NCI-H1105 treated with DMSO at 0.1 percent for 48 hours (cell line): ENCODE measurements at places on chromosomes 16 and 17.

DNA sequence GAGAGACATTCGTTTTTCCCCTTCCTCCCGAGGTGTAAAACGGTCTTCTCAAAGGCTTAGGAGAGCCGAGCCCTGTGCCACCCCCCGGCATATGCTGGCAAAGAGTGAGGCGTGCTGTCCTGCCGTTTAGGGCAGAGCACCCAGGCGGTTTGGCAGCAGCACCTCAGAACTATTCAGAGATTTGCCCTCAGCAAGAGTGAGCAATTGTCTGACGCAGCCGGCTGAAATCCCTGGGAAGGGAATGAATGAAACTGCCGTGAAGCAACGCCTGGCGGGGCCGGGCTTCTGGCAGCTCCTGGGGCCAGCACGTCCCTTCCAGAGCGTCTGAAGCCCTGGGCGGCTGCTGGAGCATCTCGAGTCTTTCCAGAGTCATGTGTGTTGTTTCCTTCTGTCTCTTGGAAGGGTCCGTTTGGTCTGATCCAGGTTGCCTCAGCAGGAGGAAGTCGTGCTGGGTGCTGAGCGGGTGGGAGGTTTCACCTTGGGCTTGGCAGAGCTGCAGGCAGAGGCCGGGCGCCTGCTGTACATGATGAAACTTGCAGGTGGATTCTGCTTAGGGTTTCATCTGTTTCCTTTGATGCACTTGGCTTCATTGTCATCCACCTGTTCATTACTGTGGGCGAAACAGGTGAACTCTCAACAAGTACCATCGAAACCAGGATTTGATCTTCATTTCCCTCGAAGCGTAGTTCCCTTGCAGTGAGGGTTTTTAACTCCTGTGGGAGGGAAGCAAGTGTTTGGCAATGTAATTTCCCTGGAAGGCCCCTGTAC lies 35.4 kb downstream of the TBCD start:
- DNase-seq: peak; percentile 82

GRCh38 chr16:86044241-86044671 lies 145.3 kb downstream of the IRF8 start:
- DNase-seq: no peak

DNA sequence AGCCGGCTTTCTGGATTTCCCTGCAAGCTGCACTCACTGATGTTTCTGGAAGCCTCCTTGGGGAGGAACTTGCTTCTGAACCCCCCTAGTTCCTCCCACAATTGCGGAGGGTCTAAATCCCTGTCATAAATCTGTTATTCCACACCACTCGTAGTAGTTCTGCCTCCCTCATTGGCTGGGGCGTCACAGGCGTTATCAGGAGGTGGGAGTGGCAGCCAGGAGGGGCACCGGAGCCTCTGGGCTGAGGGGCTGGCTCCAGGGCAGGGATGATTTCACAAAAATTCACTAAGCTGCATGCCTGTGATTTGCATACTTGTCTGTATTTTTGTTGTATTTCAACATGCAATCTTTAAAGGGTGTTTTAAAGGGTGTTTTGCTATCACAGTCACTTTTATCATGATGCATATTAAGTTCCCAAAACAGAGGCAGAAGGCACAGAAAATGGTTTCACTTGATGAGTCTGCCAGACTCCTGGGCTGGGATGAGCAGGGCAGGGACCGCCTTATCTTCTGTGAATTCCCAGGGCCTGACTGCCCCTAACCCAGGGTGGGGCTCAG lies 176.2 kb upstream of the FOXF1 start:
- DNase-seq: no peak

- DNase-seq: no peak
Observed at GRCh38 chr17:38324141-38324697, 19.5 kb downstream of the GPR179 start.

DNA sequence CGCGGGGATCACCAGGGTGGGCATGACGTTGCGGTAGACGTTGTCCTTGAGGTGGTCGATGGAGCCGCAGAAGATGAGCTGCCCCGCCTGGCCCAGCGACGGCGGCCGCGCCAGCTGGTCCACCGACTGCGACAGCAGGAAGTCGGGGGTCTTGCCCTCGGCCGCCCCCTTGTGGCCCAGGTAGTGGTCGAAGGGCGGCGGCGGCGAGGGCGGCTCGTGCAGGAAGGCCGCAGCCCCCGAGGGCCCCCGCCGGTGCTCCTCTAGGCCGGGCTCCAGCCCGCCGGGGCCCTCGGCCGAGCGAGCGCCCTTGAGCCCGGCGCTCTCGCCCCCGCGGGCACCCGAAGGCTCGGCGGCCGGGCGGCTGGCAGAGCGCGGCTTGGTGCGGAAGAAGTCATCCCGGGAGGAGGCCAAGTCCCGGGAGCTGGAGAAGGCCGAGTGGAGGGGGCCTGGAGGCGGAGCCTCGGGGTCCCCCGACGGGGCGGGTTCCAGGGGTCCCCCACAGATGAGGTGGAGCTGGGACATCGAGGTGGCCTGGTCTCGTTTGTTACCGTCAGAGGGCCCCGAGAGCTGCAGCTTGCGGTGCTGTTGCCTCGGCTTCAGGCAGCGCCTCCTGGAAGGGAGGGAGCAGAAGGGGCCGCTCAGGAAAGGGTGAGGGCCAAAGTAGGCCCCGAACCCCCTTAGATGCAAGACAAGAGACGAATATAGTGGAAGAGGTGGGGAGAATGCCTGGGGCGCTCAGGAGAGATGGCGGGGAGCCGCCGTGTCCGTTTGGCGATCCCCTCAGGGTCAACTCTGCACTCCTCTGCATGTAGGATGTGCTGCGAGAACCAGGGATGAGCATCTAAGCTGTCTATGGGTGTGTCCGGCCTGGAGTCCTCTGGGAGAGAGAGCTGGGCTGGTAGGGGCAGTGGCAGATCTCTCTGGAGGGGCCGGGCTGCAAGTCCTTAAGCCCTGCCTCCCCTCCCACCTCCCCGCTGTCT lies 8.8 kb downstream of the FAM171A2 start:
- peak; percentile 14 for DNase-seq

DNA sequence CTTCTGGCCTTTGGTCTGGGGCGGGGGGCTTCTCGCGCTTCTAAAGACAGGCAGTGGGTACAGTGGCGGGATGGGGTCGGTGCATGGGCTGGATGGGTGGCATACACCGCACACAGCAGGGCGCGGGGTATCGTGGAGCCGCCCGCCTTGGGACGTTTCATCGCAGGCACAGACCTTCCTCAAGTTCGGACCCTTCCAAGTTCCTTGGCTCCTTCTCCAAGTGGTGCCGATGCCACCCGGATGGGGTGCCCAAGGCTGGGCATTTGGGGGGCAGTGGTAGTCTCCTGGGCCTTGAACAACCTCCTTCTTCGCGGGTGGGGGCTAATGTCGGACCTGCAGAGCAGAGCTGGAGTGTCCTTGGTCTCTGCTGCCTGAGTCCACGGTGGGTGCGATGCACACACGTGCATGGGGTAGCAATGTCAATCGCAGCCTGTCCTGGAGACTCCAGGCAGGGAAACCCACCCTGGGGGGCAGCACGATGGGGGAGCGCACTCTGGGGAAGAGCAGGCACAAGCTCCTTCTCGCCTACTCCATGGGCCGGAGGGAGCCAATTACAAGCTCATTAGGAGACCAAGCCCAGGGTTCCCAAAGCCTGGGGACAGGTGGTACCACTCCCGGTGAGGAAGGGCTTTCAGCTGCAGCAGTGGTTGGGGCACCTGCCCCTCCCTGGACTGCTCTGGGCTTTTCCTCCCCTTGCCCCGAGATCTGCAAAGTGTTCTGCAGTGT lies 686 bp upstream of the MTSS2 start:
- DNase-seq: no peak

DNA sequence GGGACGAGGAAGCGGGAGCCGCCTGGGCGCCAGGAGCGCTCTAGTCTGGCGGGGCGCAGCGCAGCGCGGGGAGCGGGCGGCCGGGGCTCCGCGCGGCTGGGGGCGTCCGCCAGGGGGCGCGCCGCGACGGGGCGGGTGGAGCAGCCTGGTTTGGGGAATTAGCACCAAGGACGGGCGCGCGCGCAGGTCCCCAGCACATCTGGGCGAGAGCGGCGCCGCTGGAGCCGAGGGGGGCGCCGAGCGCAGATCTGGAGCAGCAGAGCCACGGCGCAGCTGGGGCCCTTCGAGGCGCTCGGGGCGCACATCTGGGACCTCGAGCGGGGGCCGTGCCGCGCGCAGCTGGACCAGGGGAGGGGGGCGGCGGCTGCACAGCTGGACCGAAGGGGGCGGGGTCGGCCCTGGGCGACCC lies at the start of gene NXPH3:
Gene NXPH3, plus strand, starts transcription at position 193 of the 409 bp plus-strand sequence. CDS start 349 bp downstream, outside the sequence.
- DNase-seq: peak; percentile 46

GRCh38 chr17:9389111-9389527 lies 186.5 kb downstream of the STX8 start:
- DNase-seq: no peak

DNA sequence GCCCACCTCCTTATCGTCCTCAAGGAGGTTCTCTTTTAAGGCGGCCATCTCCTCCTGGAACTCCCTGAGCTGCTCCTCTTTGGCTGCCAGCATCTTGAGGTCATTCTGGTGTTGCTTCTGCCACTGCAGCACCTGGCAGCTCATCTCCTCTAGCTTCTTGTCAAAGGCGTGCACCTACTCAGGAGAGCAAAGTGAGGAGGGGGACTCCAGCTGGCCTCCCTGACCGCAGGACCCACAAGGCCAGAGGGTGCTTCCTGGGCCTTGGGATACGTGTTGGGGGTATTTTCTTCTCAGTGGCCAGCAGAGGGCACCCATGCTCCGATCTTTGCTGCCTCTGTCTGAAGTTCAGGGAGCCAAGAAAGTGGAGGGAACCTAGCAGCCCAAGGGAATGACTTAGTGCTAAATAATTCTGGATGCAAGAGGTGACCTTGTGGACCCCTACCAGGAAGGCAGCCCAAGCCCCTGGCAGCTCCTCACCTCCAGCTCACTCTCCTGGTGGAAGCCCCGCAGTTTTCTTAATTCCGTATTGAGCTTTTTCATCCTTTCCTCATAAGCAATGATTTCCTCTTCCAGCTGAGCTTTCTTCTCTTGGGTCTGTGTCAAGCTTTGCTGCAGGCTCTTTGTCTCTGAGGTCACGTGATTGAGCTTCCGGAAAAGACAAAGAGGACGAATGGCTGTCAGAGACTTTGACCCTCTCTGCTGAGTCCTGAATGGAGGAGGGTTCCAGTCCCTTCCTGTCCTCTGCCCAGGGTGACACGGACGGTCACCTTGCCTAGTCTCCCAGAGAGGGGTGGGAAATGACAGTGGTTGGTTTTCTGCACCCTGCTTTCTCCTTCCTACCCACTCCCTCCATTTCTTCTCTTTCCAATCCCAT lies 31.4 kb downstream of the DHX38 start:
- peak; percentile 51 for DNase-seq

GRCh38 chr16:87033541-87034300 lies 283.5 kb downstream of the C16orf95 start:
- DNase-seq: no peak

DNA sequence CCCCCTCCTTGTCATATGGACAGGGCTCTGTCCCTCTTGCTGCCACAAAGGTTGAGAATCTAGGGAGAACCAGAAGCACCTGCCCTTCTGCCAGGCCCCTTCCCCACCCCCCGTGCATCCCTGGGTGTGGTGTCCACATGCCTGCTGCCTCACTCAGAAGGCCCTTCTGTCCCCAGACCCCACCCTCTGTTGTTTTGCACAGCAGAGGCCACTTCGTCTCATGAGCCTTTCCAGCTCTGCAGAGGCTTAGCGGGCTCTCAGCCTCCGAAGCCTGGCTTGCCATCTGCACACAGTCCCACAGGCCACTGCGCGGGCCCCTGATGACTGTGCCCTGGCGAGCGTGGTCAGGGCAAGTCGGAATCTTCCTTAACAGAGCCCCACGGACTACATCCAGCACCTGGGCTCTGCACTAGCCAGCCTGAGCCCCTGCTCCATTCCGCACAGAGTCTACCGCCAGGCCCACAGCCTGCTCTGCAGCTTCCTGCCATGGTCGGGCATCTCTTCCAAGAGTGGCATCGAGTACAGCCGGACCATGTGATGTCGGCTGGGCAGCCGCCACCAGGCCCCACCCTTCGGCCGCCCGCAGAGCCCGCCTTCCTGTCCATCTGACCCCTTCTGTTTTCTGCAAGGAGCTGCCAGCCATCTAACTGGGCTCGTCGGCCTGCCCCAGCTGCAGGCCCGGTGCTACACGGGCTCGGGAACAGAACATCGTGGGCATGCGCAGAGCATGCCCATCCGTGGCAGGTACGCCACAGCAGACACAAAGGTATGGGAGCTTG lies 10.8 kb downstream of the C16orf90 start:
- DNase-seq: no peak

GRCh38 chr16:79849119-79849518 lies 248.6 kb upstream of the MAF start:
- DNase-seq: no peak

DNA sequence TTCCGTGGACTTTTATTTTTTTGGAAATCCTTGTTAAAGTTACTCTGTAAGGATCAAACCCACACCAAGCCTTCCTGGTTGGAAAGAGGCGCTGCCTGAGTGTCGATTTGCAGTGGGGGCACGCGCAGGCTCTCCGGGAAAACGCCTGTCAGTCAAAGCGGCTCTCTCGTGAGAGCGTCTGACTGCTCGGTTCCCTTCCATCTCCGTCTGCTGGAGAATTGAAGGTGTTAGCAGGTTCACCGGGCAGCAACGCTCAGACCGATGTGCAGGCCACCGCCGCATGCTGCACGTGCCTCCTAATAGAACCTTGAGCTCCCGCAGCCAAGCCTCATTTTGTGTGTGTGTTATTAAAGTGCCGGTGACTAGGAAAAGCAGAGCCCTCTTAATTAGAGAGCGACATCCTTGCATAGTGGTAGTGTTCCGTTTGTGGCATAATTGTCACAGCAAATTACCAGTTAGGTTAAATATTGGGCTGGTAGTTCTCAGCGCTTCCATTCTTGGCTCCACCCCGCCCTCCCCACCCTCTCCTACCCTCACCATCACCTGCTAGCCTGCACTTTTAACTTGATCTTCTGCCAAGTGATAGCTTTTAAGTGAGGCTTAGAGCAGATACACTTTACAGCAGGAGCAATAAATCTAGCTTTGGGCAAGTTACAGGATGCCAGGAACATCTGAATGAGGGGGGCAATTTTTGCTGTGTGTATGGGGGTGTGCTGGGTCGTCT lies 75.5 kb downstream of the RPA1 start:
- DNase-seq: peak; percentile 89

DNA sequence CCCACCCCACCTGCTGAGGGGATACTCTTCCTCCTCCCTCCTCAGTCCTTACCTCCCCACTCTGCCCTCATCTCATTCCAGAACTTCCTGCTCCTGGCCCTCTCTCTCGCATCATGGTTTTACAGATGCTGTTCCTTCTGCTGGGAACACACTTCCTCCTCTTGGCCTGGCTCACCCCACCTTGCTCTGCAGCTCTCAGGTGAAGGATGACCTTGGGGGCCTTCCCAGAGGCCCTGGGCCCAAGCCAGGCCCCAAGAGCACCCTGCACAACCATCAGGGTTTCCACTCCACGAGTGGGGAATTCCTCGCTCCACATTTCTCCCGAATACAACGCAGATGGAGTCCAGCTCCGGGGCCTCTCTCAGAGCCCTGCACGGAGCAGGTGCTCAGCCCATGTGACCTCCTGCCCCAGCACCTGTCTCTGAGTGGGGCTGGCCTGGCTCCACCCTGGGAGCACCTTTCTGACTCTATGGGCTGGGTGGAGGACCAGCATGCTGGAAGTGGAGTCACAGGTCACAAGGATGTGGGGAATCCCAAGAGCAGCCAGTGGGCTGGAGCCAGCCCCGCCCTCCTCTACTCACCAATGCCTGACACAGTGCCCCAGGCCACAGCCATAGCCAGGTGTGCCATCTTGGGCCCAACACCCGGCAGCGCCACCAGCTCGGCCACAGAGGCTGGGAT lies 4.5 kb downstream of the NTHL1 start:
- no peak for DNase-seq
